M059J (cell line): ENCODE measurements at places on chromosomes 3 and 15. TPM values are rescaled to one million over a fixed set of nuclear protein-coding genes. Genes with fewer than 3 reads are reported as not detected.

GRCh38 chr3:148030975-148031374, 621.8 kb downstream of the ZIC1 start:
- DNase-seq, result no peak

The WDR72 gene
- not detected in 2 replicates for total RNA-seq

The RAF1 gene
- 78.0 and 106 TPM in 2 replicates for total RNA-seq

The CYP1A2 gene
- total RNA-seq, result not detected in 2 replicates
